ENCODE measurements at places on chromosomes 2 and 18.

GRCh38 chr18:79393181-79393634, 2.5 kb upstream of the NFATC1 start:
- DNase-seq: no peak

- no peak for DNase-seq
Observed at GRCh38 chr2:43406651-43407279, 180.4 kb upstream of the ZFP36L2 start.

- no peak for DNase-seq
Observed at GRCh38 chr2:128666596-128666995, 347.9 kb upstream of the HS6ST1 start.

DNA sequence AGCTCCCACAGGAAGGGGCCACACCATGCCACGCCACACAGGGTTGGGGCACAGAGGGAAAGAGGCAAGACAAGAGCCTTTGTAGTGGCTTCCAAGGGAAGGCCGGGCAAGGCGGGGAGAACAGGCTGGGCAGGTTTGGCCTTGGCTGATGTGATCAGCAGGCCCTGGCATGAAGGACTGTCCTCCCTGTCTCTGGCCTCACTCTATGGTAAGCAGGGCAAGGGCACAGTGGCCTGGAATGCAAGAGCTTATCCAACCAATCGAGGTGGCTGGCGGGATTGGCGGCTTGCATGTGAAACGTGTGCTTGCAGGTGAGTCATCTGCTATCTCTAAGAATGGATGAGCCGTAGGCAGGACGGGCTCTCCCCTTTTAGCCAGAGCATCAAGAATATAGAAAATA, 6.4 kb upstream of the ATP9B start:
- DNase-seq: no peak

GRCh38 chr2:68287580-68288441, 31.9 kb downstream of the CNRIP1 start:
- DNase-seq: no peak

DNA sequence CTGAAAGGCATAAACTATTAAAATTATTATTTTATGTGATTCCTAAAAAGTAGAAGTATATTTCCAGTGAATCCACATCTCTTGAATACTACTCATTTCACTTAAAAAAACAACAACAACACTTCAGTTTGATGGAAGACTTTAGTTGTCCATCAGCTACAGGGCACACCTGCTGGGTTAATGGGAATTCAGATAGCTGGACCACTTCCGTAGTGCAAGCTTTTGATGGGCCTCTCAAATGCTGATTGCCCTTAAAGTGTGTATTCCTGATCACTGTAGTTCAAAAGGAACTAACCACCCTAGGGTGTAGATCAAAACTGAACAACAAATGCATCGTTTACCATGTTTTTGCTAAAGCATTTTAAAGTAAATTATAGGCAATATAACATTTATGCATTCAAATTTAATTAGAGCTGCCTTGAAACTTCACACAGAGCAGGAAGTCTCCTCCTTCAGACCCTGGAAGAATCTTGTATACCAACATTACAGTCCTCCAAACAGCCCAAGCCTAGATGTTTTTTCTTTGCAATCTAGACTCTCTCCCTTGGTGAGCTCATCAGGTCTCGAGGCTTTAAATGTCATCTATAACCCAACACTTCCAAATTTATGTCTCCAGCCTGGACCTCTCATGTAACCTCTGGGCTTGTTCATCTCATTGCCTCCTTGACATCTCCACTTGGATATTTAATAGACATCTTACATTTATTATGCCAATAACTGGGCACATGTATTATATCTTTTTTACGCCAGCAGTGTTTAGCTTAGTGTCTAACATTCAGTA, 510.1 kb upstream of the SLC39A10 start:
- no peak for DNase-seq
